A673 (cell line): ENCODE measurements at places on chromosomes 3 and 15.

GRCh38 chr15:55873024-55873720, 120.2 kb downstream of the NEDD4 start:
- DNase-seq: no peak

DNA sequence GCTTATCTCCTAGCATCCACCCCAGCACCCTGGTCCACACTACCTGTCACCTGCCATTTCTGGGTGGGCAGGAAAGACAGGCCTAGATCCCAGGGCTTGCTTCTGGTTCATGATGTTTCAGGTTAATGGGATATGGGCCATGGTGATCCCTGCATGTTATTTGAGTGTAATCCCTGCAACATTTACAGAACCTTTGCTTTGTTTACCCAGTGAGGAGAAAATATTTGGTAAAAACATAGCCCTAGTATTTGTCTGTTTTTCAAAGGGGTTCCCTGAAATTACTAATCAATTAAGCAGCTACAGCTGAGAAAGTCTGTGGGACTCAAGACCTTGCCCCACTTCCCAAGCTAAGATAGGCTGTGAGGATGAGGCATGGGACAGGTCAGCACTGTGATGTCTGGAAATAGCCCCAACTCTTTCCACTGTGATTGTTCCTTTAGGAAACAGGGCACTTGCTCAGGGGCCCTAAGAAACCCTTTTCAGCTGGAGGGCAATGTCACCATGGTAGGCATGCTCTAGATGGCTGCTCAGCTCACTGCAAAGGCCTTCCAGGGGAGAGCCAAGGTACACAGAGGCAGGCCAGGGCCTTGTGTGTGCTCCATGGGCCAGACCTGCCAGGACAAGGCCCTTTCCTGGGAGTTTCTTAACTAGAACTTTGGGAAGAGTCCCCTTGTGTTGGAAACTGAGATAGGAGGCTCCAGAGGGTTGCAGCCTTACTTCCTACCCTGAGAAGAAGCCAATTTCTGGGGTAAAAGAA, 11.1 kb downstream of the TRANK1 start:
- DNase-seq: no peak

GRCh38 chr3:130816561-130817445, 70.2 kb upstream of the PIK3R4 start:
- no peak for DNase-seq

DNA sequence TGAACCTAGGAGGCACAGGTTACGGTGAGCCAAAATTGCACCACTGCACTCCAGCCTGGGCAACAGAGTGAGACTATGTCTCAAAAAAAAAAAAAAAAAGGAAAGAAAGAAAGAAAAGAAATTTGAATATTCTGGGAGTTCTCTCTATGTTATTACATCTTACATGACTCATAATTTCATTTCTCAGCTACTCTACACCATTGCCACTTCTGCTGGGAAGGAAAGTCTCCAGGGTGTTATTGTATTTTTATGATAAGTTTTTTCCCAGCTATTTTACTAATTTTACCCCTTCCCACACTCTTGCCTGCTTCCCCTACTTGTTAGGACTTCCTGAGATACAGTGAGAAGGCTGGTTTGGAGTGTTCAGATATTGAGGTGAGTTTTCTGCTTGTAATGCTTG, 69.7 kb upstream of the UMPS start:
- DNase-seq: no peak

DNA sequence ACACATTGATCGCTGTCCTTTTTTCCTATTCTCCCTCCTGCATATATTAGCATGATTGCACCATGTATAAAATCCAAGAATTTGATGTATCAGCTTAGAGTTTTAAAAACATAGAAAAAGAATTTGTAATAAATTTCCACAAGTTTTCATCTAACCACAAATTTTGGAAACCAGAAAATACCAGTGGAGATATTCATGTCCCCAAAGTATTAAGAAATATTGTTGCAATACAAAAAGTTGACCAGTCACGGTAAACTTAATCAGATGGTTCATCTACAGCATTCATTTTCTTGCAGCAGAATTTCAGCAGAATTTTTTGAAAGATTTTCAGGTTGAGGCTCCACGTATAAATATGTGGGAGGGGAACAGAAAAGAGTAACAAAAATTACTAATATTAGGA, 500.9 kb upstream of the MDFIC2 start:
- DNase-seq: no peak
